HFFc6 (cell line): ENCODE measurements at places on chromosomes 4 and X.

GRCh38 chr4:177080388-177080787 is 229.3 kb upstream of the NEIL3 start:
- H3K36me3 ChIP-seq: no peaks in the 10 kb centered on the region
- H3K4me1 ChIP-seq: peaks cover 8% of the 10 kb centered on the region; the same call in 1 of the 2 replicates
- H3K27ac ChIP-seq: no peak overlapping the region
- H3K4me3 ChIP-seq: no peak overlapping the region

DNA sequence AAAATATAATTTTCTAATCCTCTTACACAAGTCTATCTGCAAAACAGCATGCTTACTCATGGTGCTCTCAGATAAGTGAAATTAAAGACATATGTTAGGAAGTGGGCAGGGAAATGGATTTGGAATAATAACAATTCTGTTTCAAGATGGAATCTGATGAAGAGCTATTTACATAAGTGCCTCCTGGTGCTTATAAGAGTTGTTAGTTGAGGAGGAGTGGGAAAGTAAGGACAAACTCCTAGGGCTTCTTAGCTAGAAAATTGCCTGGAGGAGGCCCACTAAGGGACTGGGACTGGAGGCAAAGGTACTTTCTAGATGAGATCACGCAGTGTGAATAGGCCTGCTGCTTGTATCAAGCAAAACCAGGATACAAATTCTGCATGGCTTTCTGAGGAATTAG is 939.8 kb downstream of the GLUD2 start:
- H3K36me3 ChIP-seq: 0 out of 2 replicates have a peak, but pooled peaks cover 10% of the 10 kb centered on the region
- H3K4me3 ChIP-seq: 0 out of 2 replicates have a peak overlapping the region, but pooled peaks have one; percentile 6
- DNase-seq: peak; percentile 44
- peak overlapping the region; percentile 80 for H3K27ac ChIP-seq

DNA sequence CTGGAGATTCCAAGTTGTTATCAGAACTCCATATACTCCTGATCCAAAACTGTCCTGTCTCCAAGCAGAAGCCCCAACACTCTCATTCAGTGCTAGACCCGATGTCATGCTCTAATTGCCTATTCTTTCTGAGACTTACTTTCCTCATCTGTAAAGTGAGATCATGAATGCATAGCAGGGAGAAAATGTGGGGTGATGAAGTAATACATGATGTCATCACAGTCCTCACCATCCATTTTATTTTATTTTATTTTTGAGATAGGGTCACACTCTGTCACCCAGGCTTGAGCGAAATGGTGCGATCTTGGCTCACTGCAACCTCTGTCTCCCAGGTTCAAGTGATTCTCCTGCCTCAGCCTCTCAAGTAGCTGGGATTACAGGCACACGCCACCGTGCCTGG is 1554.0 kb upstream of the ADGRL3 start:
- H3K36me3 ChIP-seq: no peaks in the 10 kb centered on the region
- no peaks in the 10 kb centered on the region for H3K4me1 ChIP-seq
- DNase-seq: no peak
- H3K27ac ChIP-seq: no peak overlapping the region
- no peak overlapping the region for H3K4me3 ChIP-seq

GRCh38 chrX:65971151-65971550 is 68.7 kb downstream of the VSIG4 start:
- H3K4me1 ChIP-seq: no peaks in the 10 kb centered on the region
- no peak for DNase-seq
- peaks cover 4% of the 10 kb centered on the region; the same call in 1 of the 2 replicates for H3K27me3 ChIP-seq
- no peaks in the 10 kb centered on the region for H3K36me3 ChIP-seq
- H3K4me3 ChIP-seq: no peak overlapping the region
- H3K27ac ChIP-seq: no peak overlapping the region

GRCh38 chr4:150867148-150867547 is 147.9 kb downstream of the LRBA start:
- H3K27ac ChIP-seq: no peak overlapping the region
- H3K4me3 ChIP-seq: no peak overlapping the region
- H3K27me3 ChIP-seq: no peaks in the 10 kb centered on the region
- no peaks in the 10 kb centered on the region for H3K36me3 ChIP-seq

DNA sequence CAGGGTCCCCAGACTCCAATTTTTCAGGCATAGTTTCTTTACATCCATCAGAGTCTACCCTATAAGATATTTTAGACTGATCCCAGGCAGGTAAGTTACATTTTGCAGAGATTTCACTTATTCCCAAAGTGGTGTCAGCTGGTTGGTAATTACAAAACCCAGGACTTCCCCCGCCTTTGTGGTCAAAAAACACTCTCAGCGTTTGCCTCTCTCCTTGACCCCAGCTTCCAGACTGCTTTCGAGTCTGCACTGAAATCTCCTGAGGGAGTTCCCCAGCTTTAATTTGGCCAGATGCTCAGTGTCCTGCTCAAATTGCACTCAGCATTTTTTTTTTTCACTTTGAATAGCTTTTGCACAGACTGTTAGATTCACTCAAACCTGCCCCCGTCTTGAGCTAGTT is 11.2 kb upstream of the AMOT start:
- no peak for DNase-seq
- no peaks in the 10 kb centered on the region for H3K27me3 ChIP-seq
- no peak overlapping the region for H3K27ac ChIP-seq
- H3K36me3 ChIP-seq: no peaks in the 10 kb centered on the region
- H3K4me1 ChIP-seq: no peaks in the 10 kb centered on the region

- H3K4me1 ChIP-seq: no peaks in the 10 kb centered on the region
- H3K36me3 ChIP-seq: no peaks in the 10 kb centered on the region
- H3K4me3 ChIP-seq: no peak overlapping the region
- no peak overlapping the region for H3K27ac ChIP-seq
Observed at GRCh38 chr4:68167706-68168105, 38.0 kb upstream of the TMPRSS11F start.

- no peaks in the 10 kb centered on the region for H3K36me3 ChIP-seq
- peaks cover 14% of the 10 kb centered on the region for H3K4me1 ChIP-seq
- no peak overlapping the region for H3K4me3 ChIP-seq
- DNase-seq: no peak
Observed at GRCh38 chr4:149796381-149796780, 19.3 kb downstream of the IQCM start.
